Large intestine (tissue), 12 donors: ENCODE measurements at places on chromosomes 12 and 14.

GRCh38 chr12:30859226-30859625 lies 67.3 kb upstream of the TSPAN11 start:
- no peak for DNase-seq

GRCh38 chr12:89262855-89263552 lies 89.3 kb downstream of the DUSP6 start:
- DNase-seq = peak; percentile 46

- no peak for DNase-seq
Observed at GRCh38 chr14:106578481-106578880, 1052.1 kb downstream of the TMEM121 start.

DNA sequence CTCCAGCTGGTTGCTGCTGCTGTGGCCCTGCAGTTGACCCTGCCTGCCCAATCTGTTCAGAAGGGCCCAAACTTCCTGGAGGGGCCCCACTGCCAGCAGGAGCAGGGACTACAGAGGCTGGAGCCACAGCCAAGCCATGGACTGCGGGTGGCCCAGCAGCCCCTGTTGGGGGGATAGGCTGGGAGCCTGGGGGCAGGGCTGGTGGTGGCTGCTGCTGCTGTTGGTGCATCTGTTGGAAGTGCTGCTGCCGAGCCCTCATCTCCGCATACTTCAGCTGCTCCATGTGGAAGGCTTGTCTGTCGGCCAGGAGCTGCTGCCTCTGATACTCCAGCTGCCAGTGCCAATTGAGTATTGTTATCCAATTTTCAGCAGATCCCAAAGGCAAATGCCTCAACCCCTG lies 7.2 kb downstream of the MYL6 start:
- DNase-seq = no peak

GRCh38 chr12:98803468-98804209 lies 158.5 kb downstream of the APAF1 start:
- no peak for DNase-seq

GRCh38 chr14:51209457-51209856 lies 30.6 kb upstream of the TMX1 start:
- no peak for DNase-seq

GRCh38 chr14:91980157-91980556 lies 32.7 kb upstream of the FBLN5 start:
- DNase-seq = peak; percentile 23

DNA sequence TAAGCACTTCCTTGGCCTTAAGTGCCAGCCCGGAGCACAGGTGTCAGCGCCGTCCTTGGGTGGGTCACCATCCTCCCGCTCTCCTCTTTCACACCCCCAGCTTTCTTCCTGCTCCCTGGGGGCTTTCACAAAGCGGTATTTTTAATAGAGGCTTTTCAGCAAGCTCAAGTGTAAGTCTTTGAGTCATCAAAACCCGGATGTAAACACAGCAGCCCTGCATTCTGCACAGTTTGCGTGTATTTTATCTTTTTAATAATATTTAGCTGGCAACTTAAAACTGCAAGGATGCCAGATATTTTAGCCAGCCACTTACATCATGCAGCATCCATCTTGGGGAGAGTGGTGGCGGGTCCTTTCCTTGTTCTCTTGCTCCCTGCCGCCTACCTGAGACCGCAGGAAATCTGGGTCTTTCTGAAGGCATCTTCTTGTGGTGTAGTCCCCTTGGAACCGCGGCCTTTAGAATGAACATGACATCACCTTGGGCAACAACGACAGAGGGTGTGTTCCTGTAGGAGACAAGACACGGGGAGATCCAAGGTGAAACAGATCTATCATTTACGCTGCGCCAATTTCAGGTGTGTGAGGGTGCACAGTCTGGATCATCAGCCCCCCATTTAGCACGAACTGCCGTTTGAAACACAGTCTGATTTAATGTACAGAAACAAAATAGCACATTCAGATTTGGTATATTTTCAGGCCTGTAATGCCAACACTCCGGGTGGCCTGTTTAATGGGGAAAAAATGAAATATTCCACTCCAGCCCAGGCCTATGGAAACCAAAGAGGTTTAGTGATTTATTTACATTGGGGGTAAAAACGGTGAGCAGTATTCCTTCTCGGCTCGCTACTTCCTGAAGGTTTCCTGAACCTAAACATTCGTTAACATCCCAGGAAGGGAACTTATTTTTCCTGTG lies 12.5 kb upstream of the IRF2BPL start:
- DNase-seq = peak; percentile 69

DNA sequence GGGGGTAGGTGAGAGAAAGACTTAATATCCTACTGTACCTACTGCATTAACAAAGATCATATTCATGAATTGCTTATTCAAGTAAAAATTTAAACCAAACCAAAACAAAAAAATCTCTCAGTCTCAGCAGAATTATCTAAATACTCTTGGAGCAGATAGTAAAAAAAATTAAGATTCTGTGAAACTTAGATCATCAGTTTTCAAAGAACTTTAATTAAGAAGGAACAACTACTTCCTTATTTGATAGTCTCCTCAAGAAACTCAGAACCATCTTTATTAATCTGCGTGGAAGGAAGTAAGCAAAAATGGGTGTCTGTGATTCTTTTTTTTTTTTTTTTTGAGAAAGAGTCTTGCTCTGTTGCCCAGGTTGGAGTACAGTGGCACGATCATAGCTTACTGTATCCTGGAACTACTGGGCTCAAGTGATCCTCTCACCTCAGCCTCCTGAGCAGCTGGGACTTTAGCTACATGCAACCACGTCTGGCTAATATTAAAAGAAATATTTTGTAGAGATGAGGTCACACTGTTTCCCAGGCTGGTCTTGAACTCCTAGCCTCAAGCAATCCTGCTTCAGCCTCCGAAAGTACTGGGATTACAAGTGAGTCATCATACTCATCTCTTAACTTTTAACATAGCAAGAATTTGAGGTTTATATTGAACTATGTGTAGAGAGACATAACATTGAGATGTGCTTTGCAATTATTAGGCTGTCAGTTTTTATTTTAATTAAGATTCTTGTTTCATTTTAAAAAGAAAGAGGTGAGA lies 37.4 kb downstream of the GAS2L3 start:
- DNase-seq = no peak

- DNase-seq = peak; percentile 8
Observed at GRCh38 chr14:96423446-96424108, 31.6 kb downstream of the AK7 start.

GRCh38 chr12:51620448-51620847 lies 29.4 kb downstream of the SCN8A start:
- no peak for DNase-seq

- DNase-seq = no peak
Observed at GRCh38 chr12:122394626-122395194, 27.8 kb downstream of the CLIP1 start.

GRCh38 chr14:42163136-42163535 lies 556.5 kb downstream of the LRFN5 start:
- no peak for DNase-seq

DNA sequence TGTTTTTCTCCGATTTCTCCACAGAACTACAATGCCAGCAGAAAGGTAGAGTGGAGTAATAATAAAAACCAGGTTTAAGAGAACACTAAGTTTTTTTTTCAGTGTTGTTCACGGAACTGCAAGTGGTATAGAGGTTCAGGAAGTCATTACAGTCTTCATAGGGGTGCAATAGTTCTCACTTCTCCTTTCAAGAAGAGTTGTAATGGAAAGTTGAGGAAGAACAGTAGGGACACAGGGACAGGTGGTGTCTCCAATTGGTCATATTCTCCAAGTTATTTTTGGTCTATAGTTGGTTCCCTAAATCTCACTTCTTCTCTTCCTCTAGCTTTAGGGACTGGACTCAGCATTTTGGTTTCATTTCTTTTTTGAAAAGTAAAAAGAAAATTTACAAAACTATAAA lies 894.0 kb downstream of the NRXN3 start:
- no peak for DNase-seq

- DNase-seq = peak; percentile 81
Observed at GRCh38 chr12:56146492-56147460, 5.6 kb upstream of the MYL6B start.

- DNase-seq = peak; percentile 80
Observed at GRCh38 chr14:51652168-51653078, 713 bp downstream of the FRMD6 start.

- DNase-seq = no peak
Observed at GRCh38 chr12:113933201-113933786, 32.8 kb downstream of the RBM19 start.

DNA sequence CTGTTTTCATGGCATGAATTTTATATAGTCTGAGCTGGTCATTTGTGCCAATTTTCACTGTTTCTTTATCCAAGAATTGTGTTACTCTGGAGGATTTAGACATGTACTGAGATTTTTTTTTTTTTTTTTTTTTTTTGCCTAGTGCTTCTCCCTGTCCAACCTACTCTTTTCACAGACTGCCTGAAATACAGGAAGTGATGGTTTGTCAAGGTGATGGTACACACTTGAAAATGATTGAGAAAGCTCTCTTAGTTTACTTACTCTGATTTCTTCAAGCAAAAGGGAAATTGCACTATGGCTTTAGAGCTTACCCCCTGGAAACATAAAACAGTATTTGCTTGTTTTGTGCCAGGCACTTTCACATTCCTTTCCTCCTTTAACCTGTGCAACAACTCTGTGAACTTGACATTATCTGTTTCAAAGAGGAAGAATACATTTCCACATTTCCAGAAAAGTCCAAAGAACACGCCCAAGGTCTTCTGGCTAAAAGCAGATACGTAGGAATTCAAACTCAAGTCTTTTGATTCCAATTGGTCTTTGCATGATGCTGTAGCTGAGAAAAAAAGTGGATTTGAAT lies 181.1 kb downstream of the SLC15A5 start:
- DNase-seq = peak; percentile 30

GRCh38 chr14:30885840-30886740 lies 11.7 kb downstream of the COCH start:
- DNase-seq = no peak

GRCh38 chr14:95057851-95058250 lies 99.5 kb downstream of the DICER1 start:
- no peak for DNase-seq
